Frontal cortex (tissue), 4 donors: ENCODE measurements at places on chromosomes 12 and 14.

DNA sequence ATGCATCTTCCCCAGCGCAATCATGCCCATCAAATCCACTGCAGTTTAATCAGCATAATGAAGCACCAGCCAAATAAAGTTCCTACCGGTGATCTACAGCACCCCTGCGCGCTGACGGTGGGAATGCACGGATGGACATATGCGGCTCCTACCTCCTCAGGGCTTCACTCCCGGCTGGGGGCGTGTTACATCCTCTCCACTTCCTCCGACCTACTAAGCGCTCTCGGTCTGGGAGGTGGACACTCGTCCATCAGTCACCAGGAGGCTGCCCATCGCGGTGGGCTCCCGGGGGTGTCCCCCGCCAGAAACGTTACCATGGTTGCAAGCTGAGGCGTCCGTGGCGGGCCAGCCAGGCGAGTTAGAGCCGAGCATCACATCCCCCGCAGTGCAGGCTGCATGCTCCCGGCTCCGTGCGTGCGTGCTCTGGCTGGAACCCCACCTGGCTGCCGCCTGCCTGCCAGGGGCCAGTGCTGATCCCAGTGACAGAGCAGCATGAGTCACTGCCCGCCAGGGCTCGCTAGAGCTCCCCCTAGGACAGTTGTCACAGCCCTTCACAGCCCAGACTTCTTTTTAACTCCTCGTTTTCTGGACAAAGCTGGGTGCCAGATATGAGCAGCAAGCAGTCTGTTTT lies 73.0 kb downstream of the CIT start:
- DNase-seq: no peak

GRCh38 chr12:29160230-29160629 lies 11.2 kb downstream of the FAR2 start:
- no peak for DNase-seq

DNA sequence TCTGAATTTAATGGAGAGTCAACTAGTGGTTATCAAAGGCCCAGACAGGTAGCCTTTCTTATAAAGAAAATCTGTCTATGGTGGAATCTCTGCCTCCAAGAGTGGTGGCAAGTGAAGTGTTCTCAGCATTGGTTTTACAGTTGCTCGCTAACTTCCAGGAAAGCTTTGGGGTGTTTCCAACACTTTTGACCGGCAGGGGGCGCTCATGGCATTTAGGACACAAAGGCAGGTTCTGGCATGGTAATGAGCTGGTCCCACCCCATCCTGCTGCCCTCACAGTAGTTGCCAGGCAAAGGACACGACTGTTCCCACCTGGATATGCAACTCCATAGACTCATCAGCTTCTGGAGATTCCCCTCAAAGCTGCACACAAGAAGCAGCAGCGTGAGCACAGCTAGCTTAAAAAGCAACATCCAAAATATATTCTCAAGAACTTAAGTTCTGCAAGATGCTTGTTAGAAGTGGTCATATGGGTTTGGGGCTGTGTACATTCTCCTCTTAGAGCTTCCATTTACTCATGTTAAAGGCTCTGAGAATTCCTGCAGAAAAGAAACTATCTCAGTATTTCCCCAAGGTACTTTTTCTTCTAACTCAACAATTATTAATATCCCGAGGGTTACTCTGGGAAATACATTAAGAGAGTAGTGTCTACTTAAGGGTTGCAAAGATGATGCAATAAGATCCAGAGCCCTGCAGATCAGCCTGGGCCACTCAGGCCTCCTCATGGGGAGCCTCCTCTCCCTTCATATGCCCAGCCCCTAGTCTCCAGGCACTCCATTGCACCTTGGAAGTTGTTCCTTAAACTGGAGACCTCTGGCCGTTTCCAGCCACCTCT lies 14.8 kb downstream of the PROX2 start:
- peak; percentile 70 for DNase-seq

- no peak for DNase-seq
Observed at GRCh38 chr12:91769736-91770135, 375.9 kb downstream of the BTG1 start.

DNA sequence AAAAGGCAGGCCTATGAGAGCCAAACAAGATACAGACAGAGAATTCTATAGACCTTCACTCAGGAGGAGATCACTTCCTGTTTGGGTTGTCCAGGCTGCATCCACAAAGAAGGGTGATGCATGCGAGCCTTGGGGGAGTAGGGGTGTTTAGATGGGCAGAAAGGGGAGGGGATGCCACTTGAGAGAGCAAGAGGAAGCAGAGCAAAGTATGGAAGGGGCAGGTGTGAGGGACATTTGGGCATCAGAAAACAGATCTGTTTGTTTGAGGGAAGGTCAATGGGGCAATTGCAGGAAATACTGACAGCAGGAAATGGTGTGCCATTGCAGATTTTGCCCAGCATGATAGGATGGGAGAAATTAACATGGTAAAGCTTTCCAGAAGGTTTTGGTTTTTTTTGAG lies 146.4 kb upstream of the FOXN3 start:
- DNase-seq: no peak

DNA sequence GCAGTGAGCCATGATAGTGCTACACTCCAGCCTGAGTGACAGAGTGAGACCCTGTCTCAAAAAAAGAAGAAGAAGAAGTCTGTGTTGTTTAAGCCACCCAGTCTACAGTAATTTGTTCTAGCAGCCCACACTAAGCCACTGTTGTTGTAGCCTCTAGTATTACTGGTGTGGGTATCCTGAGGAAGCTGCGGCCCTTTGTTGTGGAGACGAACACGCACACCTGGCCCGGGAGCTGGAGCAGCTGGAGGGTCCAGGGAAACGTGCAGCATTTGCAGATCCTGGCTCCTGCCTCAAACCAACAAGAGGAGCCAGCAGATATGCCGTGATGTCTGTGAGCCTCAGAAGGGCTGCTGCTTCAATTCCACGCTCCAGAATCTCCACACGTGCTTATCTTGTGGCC lies 65.3 kb downstream of the MAP1LC3B2 start:
- DNase-seq: no peak

DNA sequence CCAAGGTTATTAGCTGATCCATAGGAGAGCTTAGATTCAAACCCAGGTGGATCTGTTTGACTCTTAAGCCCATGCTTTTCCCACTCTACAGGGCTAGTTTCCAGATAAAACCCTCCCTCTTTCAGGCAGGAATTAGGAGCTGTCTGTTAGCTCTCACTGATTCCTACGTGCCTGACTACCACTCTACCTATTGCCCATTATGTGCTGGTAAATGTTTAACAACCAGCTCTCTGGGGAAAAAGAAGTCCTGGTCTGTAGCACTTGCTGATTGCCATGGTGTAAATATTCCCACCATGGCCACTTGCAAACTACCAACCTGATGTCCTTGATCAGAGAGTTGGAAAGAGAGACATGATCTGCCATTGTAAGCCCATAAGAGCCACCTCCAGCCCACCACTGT lies 65.5 kb upstream of the BDKRB2 start:
- DNase-seq: no peak

DNA sequence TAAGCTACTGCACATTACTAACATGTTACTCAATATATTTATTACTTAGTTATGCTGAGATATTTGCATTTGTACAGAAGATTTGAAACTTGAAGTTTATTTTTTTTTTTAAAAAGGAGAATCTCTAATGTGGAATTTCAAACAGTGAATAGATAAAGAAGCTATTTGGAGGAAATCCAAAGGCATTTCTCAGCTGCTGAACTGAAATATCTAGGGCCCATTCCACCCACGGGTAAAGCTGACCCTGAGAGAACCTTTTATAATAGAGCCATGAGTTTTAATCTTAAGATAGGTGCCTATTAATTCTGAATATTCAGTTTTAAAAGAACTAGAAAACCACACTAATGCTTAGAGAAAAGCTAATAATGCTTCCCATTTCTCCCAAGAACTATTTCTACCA lies 225.4 kb upstream of the CAND1 start:
- DNase-seq: no peak

DNA sequence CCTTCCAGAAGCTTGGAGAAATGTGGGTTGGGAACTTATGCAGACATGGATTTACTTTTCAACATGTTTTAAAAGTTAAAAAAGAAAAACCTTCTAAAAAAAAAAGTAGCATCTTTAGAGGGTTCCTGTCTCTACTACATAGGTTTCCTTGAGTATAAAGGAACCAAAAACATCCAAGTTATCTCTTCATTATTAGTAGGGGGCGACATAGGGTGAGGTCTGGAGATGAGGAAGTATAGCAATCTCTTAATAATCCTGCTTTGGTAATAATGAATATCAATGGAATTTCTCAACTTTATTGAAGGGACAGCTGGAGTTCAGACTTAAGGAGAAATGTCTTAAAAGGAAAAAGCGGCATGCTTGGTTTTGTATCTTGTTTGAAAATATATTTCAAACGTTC lies 6.5 kb upstream of the PLXNC1 start:
- no peak for DNase-seq

- DNase-seq: no peak
Observed at GRCh38 chr12:52235822-52236361, 2.8 kb downstream of the KRT7 start.

DNA sequence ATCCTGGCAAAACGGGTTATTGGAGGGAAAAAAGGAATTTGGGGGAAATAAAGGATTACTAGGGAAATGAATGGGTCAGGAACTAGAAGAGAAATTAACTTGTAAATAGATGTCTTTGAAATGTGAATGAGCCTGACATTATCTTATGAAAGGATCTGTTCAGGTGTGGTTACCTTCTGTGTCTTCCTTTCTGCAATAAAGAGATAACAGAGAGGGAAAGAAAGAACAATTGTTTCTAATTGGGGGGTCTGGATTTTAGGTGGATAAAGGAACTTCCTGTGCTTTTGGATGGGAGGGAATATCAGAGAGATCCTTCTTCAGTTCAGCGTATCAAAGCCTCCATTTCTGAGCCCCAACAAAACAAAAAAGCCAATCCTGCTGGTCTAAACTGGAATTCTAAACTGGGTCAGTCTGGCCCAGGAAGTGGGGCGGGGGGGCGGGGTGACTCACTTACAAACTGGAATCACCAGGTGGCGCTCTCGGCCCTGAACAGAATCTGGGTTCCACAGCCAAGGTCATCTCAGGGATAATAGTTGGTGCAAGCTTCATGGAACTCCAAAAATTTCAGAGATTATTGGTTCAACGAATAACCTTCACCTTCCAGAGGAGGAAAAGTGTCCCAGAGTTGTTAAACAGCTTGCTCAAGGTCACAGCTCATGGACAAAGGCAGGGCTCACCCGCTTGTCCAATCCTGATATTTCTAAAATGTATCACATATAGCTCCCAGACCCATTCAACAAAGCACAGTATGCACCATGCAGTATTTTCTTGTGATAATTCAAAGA lies 15.2 kb upstream of the PEBP1 start:
- peak; percentile 85 for DNase-seq

- no peak for DNase-seq
Observed at GRCh38 chr14:101276309-101277091, 284.8 kb upstream of the DIO3 start.

GRCh38 chr12:89690925-89691324 lies 17.7 kb downstream of the ATP2B1 start:
- DNase-seq: no peak

DNA sequence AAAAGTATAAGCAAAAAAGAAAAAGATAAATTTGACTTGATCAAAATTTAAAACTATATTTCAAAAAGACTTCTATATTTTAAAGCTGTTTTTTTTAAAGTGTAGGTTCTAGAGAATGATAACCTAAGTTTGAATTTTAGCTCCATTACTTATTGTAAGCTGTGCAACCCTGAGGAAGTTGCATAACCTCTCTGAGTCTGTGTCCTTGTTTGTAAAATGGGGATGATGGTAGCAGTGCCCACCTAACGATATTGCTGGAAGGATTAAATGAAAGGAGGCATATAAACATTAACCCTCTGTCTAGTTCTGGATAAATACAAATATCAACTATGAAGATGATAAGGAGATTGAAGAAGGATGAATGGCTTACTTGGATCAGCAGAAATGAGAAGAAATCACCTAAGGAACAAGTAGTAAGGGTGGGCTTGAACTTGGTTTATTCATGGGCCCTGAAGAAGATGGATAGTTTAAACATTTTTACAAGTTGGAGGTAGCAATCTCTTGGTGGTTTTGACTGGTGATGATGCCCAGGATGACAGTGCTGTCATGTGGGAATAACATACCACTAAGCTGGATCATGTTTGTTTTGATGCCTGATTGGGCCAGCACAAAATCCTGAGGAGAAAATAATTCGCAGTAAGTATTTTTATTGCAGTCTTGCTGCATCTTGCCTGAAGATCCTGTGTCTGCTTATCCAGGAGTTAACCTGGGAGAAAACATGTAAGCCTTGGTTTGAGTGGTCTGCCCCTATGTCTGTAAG lies 35.0 kb downstream of the TXNRD1 start:
- no peak for DNase-seq

DNA sequence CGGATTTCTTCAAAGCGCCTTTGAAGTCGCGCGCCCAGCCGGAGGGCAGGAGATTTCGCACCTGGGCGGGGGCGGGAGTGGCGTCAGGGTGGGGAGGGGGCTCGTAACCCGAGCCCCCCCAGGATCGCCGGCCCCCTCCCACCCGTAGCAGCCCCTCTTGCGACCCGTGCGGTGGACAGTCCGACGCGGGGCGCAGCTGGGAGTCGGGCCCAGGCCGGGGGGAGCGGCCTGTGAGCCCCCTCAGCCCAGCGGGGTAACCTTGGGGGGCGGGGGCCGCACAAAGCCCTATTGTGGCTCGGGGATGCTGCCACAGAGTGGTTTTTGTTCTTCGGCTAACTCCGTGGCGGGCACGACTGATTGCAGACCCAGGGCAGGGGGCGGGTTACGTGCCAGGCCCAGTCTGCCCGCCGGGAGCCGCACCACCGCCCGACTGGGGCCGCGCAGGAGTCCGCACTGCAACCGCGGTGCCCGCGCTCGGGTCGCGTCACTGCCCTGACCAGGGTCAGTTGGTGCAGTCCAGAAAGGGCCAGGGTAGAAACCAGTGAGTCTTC lies 4.2 kb upstream of the AAAS start:
- peak; percentile 90 for DNase-seq

DNA sequence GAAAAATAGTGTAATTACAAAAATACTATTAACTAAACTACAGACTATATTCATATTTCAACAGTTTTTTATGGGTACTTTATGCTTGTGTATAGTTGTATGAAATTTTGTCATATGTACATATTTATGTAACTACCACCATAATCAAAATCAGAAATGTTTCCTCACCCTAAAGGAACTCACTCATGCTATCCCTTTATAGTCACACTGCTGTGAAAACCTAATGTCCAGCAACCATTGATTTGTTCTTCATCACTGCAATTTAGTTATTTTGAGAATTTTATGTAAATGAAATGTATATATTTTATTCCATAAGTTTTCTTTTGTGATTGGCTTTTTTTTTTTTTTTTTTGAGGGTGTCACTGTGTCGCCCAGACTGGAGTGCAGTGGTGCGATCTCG lies 278.9 kb upstream of the SLC16A7 start:
- no peak for DNase-seq

- DNase-seq: no peak
Observed at GRCh38 chr12:87676731-87677130, 352.5 kb downstream of the C12orf50 start.

GRCh38 chr12:45731190-45731775 lies 1.8 kb downstream of the ARID2 start:
- no peak for DNase-seq

DNA sequence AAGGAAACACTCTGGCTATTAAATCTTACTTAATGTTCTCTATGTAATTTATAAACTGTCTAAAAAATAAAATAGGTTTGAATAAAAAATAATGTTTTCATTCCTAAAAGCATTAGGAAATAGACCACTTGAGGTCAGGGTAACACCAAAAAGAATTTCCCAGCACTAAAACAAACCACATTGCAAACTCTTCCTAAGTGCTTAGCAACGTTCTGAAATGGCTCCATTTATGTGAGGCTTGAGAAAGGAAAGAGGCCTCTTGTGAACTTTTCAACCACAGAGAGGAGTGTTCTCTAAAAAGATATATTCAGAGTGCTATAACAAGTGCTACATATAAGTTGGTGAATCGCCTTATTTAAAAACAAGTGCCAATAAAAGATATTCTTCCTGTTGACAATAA lies 42.7 kb downstream of the ALX1 start:
- DNase-seq: no peak
